ENCODE measurements at places on chromosomes 7 and 10. TPM values are rescaled to one million over a fixed set of nuclear protein-coding genes. Genes with fewer than 3 reads are reported as not detected.
A peak's percentile ranks its signal among the peaks of the same experiment; 100 is the strongest.

- peak; percentile 51 for DNase-seq
These were observed 47.9 kb downstream of the MKI67 start for GRCh38 chr10:128078136-128078969.

GRCh38 chr7:145665499-145666258, 450.9 kb upstream of the CNTNAP2 start:
- no peak for DNase-seq

- no peak for DNase-seq
These were observed 420.4 kb downstream of the DNAJB6 start for GRCh38 chr7:157757211-157757610.

GRCh38 chr10:60031664-60032063, 125.3 kb upstream of the CCDC6 start:
- no peak for DNase-seq

GRCh38 chr7:110007320-110008063, 1083.4 kb upstream of the LRRN3 start:
- no peak for DNase-seq

GRCh38 chr10:120575411-120575810, 118.4 kb downstream of the PLPP4 start:
- DNase-seq = no peak

DNA sequence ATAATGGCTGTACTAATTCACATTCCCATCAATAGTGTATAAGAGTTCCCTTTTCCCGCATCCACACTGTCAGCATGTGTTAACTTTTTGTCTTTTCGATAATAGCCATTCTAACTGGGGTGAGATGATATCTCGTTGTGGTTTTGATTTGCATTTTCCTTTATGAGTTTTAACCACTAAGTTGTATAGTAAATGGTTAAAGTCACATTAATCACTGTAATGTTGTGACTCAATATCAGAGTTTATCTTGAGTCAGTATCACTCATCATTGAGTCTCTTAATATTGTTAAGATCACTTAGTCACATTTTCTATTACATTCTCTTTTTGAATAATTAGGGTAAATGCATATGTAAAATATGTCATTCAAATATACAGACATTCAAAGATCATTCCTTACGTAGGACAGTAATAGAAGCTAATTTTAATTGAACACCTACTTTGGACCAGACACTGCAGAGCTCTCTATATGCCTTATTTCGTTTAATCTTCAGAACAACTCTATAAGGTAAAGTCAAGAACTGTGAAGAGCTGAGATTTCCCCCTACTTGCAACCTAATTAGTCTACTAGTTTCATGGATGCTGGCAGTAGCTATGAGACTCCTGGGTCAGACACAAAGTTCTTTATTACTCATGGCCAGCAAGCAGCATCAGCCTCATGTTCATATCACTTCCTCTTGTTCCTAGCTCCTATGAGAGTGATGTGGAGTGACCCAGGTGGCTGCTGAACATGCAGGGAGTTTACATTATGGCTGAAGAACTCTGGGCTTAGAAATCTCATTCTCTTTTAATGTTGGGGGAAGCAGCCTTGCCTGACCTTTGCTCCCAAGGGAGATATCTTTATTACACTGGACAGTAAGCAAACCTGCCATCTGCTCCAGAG, 30.5 kb downstream of the CREB5 start:
- DNase-seq = no peak

DNA sequence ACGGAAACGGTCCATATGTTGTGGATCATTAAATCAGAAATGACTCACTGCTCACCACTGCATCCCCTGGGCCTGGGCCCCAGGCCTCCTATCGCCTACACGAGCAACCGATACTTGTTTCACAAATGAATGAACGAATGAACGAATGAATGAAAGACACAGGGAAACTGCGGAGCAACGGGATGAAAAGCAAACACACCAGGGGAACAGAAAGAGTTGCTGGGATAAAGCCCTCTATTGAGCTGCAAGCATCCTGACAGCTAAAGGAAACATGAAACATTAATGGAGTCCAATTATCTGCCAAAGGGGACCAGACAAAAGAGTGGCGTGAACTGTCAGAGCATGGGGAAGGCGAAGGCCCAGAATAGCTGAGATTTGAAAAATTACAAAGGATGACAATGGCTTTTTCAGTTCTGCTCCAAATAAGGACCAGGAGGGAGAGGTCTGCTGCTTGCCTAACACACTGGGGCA, 92.1 kb downstream of the GRB10 start:
- no peak for DNase-seq

GRCh38 chr7:79912213-79912633, 222.4 kb upstream of the GNAI1 start:
- no peak for DNase-seq

DNA sequence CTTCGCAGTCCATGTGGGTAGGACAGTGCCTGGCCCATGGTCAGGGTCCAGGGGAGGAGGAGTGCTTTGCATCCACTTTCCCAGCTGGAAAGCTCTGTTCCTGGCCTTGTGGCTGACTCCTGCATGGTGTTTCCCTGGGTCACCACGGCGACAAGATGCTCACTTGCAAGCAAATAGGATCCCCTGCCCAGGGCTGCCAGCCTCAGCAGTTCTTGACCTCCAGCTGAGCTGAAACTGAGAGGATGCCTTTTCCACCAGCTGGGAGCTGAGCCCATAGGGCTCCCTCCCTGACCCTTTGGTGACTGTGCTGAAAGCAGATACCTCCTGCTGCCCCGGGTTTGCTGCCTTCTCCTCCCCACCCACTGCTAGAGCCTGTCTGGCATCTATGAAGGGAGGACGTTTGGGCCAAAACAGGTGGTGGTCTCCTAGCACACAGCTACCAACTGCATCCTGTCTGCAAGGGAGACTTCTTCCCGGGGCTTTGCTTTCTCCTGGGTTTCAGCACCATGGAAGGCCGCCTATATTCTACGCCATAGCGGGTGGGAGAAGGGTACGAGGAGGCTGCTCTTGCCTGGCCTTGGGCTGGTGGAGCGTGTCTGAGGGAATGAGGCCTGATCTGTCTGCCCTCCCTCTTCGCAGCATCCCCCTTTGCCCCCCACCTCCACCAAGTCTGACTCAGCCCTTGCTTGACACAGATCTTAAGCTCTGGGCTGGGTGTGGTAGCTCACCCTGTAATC, 34.4 kb downstream of the UBTD1 start:
- peak; percentile 46 for DNase-seq

DNA sequence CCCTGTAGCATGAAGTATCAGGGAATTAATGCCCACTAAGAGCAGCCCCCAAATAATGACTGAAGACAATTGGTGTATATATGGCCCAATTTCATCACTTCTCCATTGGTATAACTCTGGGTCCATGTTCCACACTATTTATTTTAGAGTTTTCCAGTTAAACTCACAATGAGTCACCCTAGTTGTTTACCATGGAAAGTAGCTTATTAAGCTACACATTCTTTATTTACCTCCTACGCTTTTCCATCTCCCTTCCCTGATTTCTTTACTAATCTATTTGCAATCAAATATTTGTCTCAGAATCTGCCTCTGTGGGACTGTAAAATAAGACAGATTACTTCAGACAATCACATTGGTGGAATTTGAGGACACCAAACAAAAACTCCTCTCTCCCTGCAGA, 655.6 kb downstream of the SORCS1 start:
- DNase-seq = no peak

GRCh38 chr10:97200616-97201015, 14.9 kb upstream of the SLIT1 start:
- no peak for DNase-seq

- no peak for DNase-seq
These were observed 45.5 kb upstream of the CCDC3 start for GRCh38 chr10:13046851-13047528.

GRCh38 chr7:34222316-34222715, 317.0 kb downstream of the BMPER start:
- DNase-seq = no peak

- DNase-seq = no peak
These were observed 56.8 kb upstream of the JAZF1 start for GRCh38 chr7:28237363-28237762.

GRCh38 chr10:113867904-113868303, 13.4 kb downstream of the NHLRC2 start:
- DNase-seq = no peak

- no peak for DNase-seq
These were observed 73.3 kb downstream of the FAM53B start for GRCh38 chr10:124670849-124671248.

DNA sequence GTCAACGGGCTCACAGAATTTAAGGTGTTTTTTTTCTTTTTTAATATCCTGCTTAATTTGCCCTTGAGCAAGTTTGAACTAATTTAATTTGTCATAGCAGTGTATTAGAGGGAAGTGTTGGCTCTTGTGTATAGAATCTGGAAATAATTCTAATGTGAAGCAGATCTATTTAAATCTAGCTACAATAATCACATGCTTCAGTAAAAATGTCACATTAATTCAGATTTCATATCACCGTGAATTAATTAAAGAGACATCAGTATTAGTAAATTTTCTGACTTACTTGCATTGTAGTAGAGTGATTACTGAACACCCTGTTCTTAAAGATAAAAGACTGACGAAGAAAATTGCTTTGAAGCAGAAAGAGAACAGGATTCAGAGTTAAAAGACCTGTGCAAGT, 124.7 kb downstream of the DGKB start:
- DNase-seq = no peak

DNA sequence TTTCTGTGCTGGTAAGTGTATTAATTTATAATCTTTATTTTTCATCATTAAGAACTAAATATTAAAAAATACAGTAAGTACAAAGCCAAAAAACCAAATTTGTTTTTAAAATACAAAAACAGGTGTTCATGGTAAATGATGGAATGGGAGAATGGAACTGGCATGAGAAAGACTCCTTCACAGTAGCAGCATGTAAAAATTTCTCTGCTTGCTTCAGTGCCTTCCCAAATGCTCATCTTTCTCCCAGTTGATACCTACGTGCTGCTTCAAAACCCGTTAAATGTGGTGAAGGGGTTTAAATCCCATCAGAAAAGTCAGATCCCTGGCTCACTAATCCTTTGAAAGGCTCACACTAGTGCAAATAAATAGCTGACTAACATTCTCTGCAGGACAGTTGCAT, 4.2 kb downstream of the RNF133 start:
- no peak for DNase-seq

DNA sequence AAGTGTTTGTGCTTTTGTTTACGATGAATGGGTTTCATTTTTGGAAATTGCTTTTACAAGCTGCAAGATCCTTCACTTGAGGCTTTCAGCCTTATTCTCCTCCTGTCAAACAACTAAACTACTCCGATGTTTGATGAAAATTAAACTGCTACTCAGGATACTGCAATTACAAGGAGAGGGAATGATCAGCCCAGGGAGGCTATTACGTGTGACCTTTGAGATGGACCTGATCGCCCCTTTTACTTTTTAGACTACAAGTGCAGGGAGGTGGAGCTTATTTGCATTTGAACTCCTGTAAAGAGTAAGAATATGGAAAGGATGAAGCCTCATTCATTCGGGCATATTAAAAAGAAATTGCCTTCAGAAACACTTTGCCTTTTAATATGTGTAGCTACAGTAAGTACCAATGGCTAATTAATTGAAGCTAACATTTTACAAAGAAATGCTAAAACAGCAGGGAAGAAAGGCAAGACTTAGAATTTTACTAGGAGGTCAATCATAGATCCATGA, 219.1 kb downstream of the PHTF2 start:
- DNase-seq = no peak

- no peak for DNase-seq
These were observed 2.6 kb upstream of the CSGALNACT2 start for GRCh38 chr10:43135656-43136055.

DNA sequence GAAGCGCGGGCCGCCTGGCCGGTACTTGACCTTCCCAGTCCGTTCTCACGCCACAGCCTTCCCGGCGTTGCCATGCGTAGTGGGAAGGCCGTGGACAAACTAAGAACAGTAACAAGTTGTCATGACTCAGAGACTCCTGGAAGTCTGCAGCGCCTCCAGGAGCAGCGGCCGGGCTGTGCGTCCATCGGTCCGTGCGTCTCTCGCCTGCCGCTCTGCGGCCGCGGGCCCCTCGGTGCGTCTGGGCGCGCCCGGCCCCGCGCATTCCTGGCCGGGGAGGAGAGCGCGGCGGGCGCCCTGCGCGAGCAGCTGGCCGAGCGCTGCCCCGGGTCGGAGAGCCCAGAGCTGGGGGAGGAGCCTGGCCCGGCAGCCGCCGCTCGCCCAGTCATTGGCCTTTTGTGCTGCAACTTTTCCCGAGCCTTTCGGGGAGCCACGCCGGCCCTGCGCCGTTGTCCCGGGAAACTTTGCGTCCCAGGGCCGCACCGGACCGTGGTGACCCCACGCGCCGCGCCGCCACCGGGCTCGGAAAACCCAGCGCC, 123.7 kb downstream of the TACC2 start:
- peak; percentile 58 for DNase-seq

DNA sequence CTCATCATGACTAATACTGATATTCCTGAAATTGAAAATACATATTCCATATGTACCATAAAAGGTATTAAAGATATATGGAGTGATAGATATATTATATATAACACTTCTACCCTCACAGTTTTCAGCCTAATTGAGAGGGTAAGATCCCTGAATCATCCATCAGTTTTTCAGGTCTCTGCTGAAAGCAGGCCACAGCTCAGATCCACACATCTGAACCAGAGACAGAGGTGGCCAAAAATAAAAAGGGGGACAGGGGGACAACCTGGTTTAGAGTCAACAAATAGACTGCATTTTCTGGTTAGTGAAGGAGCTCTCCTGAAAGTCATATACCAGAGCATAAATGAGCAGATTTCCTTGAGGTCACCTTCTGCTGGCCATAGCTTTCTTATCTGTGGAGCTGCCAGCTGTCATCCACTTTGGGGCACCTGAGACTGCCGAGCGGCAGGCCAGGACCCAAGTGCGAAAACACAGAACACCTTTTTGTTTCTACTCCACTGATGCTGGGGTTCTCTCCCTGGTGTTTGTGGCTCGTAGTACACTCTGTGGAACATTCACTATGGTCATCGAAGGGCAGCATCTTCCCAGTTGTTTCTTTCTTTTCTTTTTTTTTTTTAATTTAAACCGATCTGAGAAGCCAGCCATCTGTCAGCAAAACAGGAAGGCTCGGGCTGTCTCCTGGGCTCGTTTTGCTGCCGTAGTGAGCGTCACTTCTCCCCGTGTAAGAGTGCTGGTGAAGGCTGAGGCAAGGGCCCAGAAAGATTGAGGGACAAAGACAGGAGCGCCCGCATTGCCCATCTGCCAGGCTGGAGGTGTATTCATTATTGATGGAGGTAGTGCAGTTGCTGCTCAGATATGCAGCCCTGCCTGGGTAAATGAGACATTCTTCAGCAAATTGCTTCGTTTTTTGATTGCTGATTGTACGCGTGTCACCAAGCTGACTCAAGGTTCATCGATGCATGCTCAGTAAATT, 13.5 kb downstream of the IKZF1 start:
- no peak for DNase-seq

- DNase-seq = no peak
These were observed 133.7 kb upstream of the SH2B2 start for GRCh38 chr7:102152672-102153598.

The C10orf62 gene
- not detected for total RNA-seq

The LIPM gene
- not detected for total RNA-seq

The UNCX gene
- not detected for total RNA-seq

The HOXA9 gene
- total RNA-seq = not detected

The MYPN gene
- total RNA-seq = not detected

The ATRNL1 gene
- total RNA-seq = 909 TPM

The SMO gene
- 8.6 TPM for total RNA-seq

The GLRX3 gene
- 68.5 TPM for total RNA-seq

The EPHA1 gene
- total RNA-seq = 0.41 TPM

The LBX1 gene
- not detected for total RNA-seq
